ENCODE measurements at places on chromosomes 7 and 10. TPM values are rescaled to one million over a fixed set of nuclear protein-coding genes. Genes with fewer than 3 reads are reported as not detected.

DNA sequence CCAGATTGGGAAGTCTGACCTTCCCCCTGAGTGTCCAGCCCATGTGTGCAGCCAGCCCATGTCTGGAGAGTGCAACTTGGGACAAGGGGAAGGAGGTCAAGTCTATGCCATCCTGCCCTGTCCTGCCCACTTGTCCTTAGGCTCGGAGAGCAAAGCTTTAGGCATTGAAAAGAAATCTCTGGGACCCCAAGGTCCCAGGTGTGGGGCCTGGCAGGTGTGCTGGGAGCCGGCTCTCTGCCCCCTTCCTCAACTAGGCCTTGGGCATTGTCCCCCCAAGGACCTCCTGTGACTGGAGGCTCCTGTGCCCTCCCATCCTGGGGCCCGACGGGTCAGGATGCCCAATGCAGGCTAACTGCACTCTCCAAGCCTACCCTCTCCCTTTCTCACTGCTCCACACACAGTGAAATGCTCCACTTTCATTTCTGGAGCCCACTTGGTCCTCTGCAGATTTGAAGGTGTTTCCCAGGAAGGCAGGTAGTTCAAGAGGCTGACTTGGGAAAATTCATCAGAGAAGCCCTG is 124.7 kb downstream of the PTPN20 start:
- no peak for DNase-seq

DNA sequence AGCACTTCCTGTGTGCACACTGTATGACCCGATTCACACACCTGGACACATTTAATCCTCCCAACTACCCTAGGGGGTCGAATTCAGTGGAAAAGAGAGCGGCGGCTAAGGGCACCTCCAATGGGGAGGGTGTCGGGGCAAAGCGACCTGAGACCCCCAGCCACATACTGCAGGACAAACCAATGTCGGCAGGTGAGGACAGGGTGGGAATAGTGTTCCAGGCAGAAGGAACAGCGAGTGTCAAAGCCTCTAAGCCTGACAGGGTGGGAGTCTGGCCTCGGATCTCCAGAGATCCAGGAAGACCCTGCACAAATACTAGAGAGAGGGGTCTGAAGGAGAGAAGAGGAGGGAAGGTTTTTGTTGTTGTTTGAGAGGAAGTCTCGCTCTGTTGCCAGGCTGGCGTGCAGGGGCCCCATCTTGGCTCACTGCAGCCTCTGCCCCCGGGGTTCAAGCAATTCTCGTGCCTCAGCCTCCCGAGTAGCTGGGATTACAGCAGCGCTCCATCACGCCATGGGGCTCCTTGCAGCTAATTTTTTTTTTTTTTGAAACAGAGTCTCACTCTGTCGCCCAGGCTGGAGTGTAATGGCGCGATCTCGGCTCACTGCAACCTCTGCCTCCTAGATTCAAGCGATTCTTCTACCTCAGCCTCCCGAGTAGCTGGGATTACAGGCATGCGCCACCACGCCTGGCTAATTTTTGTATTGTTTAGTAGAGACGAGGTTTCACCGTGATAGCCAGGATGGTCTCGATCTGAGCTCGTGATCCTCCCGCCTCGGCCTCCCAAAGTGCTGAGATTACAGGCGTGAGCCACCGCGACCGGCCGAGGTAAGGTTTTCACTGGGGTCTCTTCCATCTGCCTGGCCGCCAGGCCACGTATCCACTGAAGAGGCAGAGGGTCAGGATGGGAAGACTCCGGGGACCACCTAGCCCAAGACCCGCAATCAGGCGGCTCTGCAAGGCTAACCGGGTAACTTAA is 1.2 kb upstream of the ARPC1B start:
- no peak for DNase-seq

DNA sequence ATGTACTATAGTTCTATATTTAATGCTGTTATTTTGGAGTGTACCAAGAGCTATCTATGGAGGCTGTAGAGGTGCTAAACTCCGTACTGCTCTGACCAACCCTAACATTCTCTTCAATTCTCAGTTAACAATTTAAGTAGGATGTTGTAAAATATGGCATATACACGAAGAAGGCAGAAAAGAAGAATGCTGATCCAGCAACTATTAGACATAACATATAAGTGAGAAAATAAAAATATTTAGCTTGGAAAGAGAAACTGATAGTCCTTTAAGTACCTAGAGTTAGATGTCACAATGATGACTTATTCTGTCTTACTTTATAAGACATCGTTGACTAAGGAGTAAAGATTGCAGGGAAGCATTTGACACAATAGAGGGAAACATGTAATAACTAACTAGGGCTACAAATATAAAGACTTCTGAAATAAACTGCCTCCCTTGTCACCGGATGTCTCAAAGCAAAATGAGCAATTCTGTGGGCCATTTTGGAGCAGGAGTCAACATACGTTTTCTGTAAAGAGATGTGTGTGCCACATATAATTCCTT is 159.5 kb downstream of the CPEB3 start:
- DNase-seq, result no peak

GRCh38 chr7:142338633-142339501 is 81.0 kb upstream of the PRSS58 start:
- DNase-seq, result no peak

GRCh38 chr7:55063061-55063460 is 44.2 kb downstream of the EGFR start:
- no peak for DNase-seq

GRCh38 chr10:26436848-26437247 is 1.3 kb upstream of the APBB1IP start:
- no peak for DNase-seq

DNA sequence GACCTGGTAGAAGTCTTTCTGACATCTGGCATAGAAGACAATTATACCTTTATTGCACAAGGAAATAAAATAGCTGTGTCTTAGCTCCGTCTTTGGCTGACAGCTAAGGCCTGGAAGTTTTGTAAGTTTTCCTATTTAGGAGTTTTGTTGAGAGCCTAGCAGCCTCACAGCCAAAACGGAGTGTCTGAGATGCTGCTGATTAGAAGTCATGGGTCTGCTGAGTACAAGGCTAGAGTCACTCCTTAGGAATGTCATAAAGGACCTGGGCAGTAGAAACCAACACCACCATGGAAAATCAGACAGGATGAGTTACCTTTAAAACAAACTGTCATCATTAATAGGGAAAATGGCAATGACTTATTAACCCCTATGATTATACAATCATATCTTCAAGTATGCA is 442.5 kb downstream of the KCNMA1 start:
- no peak for DNase-seq

DNA sequence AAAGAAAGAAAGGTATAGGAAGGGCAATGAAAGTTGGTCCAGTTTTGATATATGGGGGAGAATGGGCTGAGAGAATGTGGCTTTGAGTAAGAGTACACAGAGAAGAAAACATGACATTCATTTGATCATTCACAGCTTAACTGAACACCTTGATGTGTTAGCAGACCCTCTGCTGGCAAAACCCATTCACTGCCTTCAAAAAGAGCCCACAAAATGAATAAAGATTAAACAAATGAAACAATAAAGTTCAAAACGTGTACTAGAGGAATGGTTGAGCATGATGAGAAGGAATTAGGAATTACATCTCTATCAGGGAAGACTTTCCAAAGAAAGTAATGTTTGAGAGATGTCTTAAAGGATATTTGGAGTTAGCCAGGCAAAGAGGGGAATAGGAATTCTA is 2.1 kb downstream of the WEE2 start:
- no peak for DNase-seq

Gene LIPK
- not detected for total RNA-seq

Gene POLR2J
- 44.0 TPM for total RNA-seq

Data from mucosa of descending colon (tissue), 3 donors.